ENCODE measurements at places on chromosomes 7 and 10.

DNA sequence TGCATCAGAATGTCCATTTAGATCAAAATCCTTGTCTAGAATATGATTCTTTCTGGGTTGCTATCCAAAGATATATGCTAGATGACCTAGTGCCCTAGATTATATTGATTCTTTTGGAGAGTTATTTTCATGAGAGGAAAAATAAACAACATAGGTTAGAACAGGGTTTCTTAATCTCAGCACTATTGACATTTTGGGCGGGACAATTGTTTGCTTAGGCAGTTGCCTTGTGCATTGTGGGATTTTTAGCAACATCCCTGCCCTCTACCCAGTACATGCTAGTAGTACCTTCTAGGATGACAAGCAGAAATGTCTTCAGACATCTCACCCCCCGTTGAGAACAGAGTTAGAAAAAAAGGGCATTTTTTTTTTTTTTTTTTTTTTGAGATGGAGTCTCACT is 25.1 kb upstream of the LAMB1 start:
- DNase-seq = no peak

- no peak for DNase-seq
Observed at GRCh38 chr10:13672548-13672947, 85.8 kb downstream of the PRPF18 start.

DNA sequence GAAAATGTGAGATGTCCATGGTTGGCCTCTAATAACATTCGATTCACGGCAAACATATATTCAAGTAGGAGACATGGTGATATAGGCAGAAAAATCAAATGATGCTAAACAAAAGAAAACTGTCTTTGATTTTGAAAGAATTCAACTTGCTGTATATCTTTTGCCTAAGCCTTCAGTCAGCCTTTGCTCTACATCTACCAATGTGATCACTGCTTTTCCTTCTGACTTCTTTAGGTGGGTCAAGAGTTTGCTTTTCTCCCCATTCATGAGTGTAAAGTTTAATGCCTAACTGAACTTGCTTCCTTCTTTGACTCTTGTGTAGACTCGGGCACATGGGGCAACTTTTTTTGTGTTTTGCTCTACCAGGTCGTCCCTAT is 417 bp upstream of the HIF1AN start:
- DNase-seq = no peak

GRCh38 chr10:48193556-48193955 is 80.9 kb downstream of the FRMPD2 start:
- no peak for DNase-seq

DNA sequence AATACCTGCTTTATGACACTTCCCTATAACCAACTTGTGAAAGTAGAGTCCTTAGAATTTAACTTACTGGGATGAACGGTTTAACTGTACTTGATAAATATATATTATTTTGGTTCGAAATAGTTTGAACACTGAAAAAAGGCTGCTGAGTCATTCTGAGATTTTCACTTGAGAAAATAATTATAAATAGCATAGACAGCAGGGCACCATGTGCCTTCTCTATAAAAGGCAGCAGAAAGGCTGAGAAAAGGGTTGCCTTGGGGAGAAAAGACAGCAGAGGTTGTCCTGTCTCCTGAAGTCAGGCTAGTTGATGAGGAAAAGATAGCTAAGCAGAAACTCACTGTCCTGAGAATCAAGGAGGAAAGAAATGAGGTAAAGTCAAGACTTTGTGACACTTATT is 92.4 kb downstream of the CTTNBP2 start:
- DNase-seq = no peak

GRCh38 chr7:26035552-26035951 is 116.4 kb upstream of the NFE2L3 start:
- no peak for DNase-seq

DNA sequence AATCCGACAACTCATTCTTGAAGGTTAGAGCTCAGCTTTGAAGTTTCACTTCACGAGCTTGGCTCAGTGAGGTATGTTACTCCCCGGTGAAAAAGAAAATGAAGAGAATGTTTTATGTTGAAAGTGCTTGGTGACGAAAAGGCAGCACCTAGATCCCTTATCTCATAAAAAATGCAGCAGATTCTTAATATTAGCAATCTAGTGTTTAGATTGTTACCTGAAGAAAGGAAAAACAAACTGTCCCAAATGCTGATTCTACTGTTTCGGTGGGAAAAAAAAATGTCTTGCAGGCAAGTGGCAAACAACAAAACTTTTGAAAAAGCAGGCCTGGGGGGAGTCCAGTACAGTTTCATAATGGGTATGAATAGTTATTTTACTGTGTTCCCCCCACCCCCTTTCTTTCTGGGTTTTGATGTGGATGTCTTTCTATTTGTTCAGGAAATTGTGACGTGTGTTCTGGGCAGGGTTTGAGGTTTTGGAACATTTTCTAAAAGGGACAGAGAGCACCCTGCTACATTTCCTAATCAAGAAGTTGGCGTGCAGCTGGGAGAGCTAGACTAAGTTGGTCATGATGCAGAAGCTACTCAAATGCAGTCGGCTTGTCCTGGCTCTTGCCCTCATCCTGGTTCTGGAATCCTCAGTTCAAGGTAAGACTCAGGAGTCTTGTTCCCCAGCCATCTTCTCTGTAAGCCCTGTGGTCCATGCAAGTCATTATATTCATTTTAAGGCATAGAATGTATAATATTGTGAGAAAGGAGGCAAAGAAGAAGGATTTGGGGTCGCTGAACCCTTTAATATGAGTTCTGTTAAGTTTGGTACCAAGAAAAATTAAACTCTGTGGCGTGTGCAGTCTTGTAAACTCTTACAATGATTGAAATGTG is at the start of gene SRGN:
TSS of gene SRGN (plus strand) at position 514 of the 881 bp plus-strand sequence. CDS start at position 569, 55 bp downstream.
- DNase-seq = peak; percentile 94

DNA sequence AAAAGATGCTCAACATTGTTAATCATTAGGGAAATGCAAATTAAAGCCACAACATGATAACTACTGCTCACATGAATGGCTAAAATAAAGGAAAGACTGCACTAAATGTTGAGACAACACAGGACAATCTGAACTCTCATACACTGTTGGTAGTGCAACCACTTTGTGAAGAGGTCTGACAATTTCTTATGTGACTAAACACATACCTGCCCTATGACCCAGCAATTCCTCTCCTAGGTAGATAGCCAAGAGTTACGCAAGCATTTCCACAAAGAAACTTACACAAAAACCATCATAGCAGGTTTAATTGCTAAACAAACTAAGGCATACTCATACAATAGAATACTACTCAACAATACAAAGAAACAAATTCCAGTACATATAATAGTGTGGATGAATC is 41.8 kb upstream of the HERPUD2 start:
- DNase-seq = no peak

- DNase-seq = no peak
Observed at GRCh38 chr10:42975558-42976340, 101.1 kb upstream of the RET start.

- no peak for DNase-seq
Observed at GRCh38 chr7:66138994-66139752, 24.5 kb downstream of the CRCP start.

DNA sequence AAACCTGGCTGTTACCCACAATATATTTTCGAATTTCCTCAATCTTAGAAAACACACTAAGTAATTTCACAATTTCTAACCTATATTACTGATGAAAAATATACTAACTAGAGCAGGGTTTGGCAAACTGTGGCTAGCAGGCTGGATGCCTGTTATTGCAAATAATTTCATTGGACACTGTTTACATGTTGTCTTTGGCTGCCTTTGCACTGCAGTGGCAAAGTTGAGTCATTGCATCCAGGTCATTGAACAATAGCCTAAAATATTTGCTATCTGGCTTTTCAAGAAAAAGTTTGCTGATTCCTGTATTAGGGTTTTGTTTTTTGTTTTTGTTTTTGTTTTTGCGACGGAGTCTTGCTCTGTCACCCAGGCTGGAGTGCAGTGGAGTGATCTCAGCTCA is 47.2 kb downstream of the KIF11 start:
- DNase-seq = no peak

DNA sequence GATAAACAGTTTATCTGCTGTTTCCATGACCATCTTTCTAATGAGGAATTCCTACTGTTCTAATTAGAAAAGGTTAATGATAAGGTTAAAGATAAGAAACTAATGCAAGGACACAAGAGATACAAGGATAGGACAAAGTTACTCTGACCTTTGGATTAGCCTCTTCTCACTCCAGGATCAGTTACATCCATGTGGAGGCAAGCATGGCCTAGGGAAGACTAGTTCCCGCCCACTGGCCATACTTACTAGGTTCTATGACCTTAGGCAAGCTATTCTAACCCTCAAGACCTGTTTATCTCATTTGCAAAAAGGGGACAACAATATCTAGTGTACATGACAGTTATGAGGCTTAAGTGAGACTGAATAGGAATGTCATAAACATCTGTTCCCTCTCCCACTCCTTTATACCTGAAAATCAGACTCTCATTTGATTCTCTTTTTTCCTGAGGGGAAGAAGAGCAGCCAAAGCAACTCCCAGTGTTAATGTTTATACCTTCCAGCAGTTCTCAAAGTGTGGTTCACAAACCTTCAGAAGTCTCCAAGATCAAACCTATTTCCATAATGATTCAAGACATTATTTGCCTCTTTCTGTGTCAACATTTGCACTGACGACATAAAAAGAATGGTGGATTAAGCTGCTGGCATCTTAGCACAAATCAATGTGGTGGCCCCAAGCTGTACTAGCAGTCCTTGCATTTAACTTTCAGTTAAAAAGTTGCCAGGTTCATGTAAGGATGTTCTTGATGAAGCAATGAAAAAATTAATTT is 72.0 kb downstream of the SRPK2 start:
- DNase-seq = no peak

DNA sequence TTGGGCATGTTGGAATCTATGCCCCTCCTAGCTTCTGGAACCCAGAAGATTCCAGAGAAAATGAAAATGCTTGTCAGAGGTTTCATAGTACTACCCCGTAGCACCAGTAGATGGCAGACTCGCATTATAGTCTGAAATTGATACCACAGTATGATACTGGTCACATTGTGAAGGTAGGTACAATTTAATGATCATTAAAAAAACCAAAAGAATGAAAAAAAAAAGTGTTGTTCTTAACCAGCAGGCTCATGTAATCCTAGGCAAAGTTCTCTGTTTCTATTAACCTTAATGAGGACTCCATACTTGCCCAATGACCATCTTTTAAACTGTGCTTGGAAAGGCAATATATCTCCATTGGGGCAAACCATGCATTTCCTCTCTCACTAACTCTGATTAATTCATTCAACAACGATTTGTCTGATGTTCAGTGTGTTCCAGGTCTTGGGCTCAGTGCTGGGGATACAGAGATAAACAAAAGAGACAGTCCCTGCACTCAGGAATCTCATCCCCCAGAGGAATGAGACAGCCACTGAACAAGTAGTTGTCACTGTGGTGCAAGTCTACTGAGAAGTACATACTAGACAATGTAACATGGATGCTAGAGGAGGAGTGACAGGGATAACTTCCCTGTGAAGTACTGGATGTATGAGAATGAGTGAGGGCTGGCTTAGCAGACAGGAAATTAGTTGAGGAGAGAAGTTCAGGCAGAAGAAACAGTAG is 223.5 kb upstream of the PHYHIPL start:
- peak; percentile 13 for DNase-seq

DNA sequence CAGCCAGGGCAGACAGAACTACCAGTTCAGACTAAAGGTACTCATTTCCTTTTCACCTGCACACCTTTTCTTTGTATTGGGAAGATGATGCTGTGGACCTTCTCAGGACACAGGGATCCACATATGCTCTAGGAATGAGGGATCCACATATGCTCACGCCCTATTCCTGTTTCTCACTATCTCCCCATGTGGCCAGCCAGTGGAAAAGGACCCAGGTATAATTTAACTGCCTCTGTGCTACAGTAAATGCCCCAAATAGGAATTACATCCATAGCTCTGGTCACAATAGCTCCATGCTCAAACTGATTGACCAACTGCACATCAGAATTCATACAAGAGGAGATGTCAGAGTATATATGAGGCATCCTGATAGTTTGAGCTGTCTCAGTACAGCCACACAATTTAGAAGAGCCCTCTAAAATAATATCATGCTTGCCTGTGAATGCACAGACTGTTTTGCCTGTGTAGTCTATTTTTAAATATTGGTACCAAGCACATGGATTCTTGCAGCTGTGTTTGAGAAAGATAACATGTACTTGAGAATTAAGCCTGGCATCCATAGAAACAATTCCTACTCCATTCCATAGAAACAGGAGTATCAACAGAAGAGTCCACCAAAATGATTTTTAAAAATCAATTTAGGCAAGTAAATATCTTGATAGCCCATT is 43.7 kb downstream of the CTTNBP2 start:
- DNase-seq = no peak

GRCh38 chr7:95596198-95597063 is at the start of gene PDK4:
Gene PDK4, minus strand, starts transcription at chr7:95596516. Its CDS starts 223 bp downstream, at chr7:95596293.
- DNase-seq = no peak

GRCh38 chr7:128827248-128827958 is 2.8 kb upstream of the FLNC start:
- DNase-seq = no peak

DNA sequence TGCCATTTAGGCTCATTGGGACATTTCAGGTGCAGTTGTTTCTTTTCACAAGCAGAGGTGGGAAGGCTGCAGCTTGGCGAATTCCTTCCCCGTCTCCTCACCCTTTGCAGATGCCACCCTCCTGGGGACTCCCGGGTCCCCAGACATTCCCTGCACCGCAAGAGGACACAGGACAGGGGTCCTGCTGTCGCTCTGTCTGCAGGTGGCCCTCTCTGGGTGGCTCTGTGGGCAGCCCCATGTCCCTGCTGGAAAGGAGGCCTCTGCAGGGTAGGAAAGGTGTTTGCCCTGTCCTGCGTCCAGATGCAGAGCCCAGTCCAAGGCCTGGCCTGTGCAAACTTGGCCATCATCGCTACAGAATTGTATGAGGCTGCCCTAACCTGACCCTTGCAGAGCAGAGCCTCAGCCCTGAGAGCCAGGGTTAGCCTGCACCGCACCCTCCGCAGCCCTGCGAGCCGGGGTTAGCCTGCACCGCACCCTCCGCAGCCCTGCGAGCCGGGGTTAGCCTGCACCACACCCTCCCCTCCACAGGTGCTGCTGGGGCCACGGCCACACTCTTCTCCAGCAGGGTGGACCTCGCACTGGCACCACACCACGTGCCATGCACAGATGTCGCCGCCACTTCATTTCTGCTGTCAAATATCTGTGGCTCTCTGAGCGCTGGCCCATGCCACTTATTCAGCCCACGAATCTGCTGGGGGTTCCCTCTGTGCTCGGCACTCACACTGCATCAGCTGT is 61.0 kb downstream of the CFAP46 start:
- DNase-seq = no peak

DNA sequence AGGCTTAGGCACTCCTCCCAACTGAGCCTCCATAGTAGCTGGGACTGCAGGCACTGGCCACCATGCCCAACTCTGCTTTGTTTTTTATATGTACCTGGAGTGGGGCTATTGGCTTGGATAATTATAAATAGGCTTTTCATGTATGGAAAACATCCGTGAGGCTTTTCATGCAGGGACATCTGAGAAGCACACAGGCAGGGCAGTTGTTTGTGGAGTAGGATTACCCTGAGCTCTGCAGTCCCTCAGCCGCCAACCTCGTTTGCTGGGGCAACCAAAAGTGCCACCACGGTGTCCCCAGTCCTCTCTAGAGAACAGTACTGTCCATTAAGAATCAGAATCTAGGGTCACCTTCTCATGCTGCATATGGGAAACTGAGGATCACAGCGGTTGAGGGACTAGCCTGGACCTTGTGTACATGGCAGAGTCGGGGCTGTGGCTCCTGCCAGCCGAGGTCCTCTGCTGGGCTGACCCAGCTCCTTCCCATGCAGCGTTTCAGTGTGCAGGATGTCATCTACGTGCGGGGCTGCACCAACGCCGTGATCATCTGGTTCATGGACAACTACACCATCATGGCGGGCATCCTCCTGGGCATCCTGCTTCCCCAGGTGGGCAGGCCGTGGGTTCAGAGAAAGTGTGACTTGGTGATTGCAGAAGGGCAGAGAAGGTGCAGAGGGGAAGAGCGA is 54.5 kb downstream of the TSPAN15 start:
- DNase-seq = no peak

Data from activated CD4-positive, alpha-beta T cell treated with anti-CD3 and anti-CD28 coated beads, Interleukin-2, Interleukin-4, amounts not matched to agents 100 ng/mL and 50 ng/mL, durations not matched to agents 16 hours and 8 hours (primary cell).